ENCODE measurements at places on chromosomes 11 and 22.

GRCh38 chr22:34858066-34858465 is 207.9 kb upstream of the ISX start:
- DNase-seq, result no peak

- DNase-seq, result no peak
Observed at GRCh38 chr11:72626414-72626936, 47.7 kb downstream of the PDE2A start.

- peak; percentile 3 for DNase-seq
Observed at GRCh38 chr22:22927196-22927887, 39.7 kb downstream of the IGLL5 start.

DNA sequence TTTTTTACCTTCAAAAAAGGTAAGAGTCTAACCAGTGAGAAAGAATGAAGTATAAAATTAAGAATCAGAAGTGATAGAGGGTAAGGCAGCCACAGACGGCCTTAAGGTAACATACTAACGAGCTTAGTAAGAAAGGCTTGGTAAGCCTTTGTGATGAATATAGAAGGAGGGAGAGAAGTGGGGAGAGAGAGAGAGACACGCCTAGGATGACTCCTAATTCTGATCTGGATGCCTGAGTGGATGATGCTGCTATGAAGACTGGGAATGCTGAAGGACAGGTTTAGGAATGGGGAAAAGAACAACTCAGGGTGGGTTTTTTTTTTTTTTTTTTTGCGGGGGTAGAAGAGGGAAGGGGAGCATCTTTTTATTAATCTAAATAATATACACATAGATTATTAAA is 4.8 kb downstream of the FBXO3 start:
- DNase-seq, result peak; percentile 84

DNA sequence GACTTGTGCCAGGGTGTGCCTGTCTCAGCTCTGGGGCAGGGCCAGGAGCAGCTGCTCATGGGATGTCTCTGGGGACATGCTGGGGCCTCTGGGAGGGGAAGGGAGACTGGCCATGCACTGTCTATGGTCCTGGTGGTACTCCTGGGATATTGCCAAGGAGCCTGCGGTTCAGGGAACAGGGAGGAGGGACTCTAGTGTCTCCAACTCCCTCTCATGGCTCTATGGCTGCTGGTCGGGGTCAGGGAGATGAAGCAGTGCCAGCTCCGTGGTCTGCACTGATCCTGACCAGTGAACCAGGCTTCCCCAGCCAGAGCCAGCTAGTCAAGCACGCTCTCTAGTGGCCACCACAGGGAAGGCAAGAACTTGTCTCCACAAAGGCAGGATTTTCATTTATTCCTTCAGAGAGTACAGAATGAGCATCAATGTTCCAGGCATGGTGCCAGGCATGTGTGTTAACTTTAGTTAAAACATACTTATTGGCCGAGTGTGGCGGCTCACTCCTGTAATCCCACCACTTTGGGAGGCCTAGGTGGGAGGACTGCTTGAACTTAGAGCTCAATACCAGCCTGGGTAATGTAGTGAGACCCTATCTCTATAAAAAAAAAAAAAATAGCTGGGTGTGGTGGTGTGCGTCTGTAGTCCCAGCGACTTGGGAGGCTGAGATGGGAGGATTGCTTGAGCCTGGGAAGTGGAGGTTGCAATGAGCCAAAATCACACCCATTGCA is 2.5 kb upstream of the BEST1 start:
- DNase-seq, result peak; percentile 72

DNA sequence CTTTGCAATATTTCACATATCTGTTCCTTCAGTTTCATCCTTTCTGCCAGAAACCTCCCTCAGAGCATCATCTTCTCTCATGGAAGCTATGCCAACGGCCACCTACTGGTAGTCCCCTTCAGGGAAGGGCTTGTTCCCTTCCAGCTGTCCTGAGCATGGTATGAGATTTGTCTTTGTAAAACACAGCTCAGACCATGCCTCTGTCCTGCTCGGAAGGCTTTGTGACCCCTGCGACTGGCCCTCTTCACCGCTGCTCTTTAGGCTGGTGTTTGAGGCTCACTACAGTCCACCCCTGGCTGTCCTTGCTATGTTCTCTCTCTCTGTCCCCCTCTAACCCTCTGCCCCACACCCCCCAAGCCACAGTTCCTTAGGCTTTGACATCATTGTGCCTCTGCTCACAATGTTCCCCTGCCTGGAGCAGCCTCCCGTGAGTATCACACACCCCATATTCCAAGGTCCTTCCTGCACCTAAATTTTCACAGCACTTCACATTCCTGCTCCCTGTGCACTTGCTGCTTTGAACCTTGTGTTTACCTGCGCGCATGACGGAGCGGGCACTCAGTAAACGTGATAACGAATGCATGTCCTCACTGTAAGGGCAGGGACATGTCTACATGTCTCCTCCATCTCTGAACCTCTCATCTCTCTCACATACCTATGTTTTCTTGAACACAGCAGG is 24.0 kb upstream of the ACER3 start:
- DNase-seq, result no peak

DNA sequence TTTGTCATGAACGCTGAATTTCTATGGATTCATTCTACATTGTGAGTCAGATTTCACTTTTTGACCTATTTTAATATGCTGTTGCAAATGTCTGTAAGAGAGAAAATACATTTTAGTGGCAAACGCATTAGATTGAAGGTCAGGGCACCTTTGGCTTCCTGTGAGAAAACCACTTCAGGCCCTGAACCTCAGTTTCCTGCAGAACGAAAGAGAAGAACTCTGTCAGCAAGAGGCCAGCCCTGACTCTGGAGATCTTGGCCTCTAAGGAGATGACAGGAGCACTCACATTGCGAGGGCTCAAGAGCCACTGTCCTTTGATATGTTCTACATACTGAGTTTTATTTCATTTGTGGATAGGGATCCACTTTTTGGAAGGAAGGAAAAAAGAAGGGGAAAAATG is 83.6 kb downstream of the KCNJ1 start:
- DNase-seq, result no peak

DNA sequence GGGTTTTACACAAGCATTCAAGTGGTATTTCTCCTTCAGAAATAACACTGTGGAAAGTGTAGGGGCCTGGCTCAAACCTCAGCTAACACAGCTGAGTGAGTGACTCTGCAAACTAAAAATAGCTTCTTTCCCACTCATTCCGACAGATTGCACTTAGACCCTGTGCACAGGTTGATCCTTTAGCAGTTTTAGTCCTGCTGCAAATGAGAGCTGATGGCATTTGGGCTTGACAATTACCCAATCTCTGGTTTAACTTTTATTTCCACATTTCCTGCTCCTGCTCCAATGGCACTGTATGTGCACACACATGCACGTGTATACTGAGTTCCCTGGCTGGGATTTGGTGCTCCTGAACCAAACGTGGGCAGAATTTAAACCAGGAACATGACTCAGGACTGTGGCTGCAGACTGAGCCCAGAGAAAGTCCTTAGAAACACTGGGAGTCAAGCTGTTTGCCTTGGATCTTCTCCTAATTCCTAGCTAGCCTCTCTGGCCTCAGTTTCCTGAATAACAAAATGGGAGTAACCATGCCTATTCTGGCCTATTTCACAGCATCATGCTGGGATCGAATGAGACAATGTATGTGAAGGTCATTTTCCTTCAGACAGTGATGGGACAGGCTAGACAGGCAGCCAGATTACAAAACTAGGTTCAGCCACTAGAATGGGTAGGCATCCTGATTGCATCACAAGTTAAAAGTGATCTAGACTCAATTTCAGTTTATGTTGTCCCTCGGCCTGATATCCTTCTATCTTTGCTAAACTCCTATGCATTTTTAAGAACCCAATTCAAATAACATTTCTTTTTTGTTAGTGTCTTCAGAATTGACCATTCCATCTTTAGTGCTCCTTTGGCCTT is 58.2 kb downstream of the SERGEF start:
- no peak for DNase-seq

DNA sequence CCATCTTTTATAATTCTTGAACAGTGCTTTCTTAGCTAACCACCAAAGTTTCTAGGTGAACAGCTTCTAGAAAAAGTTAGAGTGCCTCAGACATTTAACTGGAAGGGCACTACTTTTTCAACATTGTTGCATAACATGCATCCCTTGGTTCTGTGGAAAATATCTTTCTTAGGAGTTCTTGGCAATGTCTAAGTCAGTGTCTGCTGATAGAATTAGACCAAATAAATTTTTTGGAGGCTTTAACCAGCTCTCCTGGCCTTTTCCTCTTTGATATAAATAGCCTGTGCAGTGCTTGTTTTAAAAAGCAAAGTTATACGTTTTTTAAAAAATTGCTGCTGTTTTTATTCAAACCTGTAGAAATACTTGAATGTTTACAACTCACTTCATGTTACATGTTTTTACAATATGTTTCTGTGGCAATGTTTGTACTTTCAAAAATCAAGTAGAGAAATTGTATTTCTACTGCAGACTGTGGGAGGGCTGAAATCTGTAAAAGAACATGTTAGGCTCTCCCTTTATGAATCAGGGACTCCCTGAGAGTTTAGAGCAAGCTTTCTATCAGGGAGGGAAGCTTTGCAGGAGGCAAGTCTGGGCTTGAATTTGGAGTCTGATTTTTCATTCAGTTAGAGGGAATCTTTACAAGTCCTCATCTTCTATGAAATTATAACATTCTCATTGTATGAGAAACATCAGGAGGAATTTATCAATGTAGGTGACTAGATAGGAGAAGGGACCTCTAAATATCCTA is 16.3 kb upstream of the PANX1 start:
- DNase-seq, result no peak

- peak; percentile 83 for DNase-seq
Observed at GRCh38 chr11:73659961-73660360, 13.6 kb downstream of the PLEKHB1 start.

DNA sequence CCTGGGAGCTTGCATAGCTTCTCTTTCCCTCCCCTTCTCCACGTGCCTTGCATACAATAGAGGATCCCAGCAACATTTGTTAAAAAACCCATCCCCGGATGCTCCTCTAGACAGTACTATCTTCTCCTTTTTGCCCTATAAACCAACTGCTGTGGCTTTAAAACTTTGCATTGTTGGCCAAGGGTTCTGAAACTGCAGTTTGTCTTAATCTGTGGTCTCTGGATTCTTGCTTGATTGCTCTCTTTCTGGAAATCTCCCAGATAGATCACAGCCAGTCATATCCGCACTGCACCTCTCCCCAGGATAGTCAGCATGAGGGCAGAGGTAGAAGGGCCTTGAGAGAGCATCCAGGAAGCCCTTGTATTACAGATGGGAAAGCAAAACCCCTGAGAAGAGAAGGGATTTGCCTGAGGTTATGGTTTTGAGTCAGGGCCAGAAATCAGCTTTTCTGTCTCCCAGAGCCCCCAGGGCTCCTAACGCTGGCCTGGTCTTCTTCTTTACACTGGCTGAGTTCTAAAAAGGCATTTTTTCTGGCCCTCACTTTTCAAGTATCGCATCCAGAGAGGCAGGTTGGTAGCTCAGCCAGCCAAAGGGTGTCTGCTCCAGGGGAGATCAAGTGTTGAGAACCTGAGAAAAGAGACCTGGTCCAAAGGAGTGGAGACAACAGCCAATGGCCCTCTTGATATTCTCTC is 70.6 kb downstream of the ADM start:
- no peak for DNase-seq

- no peak for DNase-seq
Observed at GRCh38 chr11:116225236-116225635, 547.6 kb downstream of the BUD13 start.

- DNase-seq, result no peak
Observed at GRCh38 chr11:11847082-11847481, 5.3 kb downstream of the USP47 start.

- peak; percentile 76 for DNase-seq
Observed at GRCh38 chr11:86869966-86870570, 69.7 kb downstream of the PRSS23 start.

DNA sequence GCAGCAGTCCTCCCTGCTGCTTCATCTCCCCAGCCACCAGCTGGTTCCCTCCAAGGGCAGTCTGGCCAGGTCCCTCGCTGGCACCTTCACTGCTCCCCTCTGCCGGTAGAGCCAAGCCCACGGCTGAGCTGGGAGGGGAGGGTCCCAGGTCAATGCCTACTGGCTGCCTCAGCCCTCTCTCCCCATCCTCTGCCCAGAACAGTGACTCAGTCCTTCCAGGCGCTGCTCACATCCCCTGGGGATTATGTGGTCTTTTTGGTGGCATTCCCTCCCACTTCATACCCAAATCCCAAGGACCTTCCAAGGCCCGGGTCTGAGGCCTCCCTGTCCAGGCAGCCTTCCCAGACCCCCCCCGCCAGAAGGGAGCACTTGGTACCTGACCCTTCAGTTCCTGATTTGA is 44.9 kb downstream of the WNT7B start:
- no peak for DNase-seq

DNA sequence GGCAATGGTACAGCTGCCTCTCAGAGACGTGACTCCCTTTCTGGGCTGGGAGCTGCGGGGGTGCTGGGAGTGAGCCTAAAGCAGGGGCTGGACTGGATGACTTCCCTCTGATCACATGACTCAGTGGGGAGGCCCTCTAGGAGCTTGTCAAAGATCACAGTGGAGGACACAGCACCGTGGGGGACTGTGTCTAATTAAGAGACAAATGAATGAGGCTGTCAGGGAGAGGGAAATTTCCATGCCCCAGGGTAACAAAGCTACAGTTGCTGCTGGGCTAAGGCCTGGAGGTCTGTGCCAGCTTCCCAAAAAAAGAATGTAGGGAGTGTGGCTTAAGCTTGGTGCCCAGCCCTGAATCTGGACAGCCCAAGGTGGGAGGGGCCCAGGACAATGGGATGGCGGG is 262.8 kb upstream of the PLET1 start:
- DNase-seq, result no peak

DNA sequence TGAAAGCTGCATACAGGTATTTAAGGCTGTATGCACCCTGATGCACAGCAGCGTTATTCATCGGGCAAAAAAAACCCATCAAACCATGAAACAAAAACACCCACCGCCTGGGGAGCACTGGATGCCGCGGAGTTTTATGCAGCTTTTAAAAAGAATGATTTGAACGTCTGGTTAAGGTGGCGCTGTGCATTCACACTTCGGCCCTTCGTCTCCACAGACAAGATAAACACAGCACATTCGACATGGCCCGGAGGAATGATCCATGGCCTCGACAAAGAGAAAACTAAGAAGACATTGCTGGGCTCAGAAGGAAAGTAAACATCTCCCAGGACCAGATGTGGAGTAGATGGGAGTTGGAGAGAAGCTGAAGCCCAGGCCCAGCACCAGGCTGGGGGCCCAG is 40.8 kb upstream of the GAL start:
- DNase-seq, result peak; percentile 29

GRCh38 chr11:58927393-58928106 is 11.7 kb upstream of the GLYATL1 start:
- DNase-seq, result no peak
